ENCODE measurements at places on chromosomes 7 and 10. TPM values are rescaled to one million over a fixed set of nuclear protein-coding genes. Genes with fewer than 3 reads are reported as not detected.

DNA sequence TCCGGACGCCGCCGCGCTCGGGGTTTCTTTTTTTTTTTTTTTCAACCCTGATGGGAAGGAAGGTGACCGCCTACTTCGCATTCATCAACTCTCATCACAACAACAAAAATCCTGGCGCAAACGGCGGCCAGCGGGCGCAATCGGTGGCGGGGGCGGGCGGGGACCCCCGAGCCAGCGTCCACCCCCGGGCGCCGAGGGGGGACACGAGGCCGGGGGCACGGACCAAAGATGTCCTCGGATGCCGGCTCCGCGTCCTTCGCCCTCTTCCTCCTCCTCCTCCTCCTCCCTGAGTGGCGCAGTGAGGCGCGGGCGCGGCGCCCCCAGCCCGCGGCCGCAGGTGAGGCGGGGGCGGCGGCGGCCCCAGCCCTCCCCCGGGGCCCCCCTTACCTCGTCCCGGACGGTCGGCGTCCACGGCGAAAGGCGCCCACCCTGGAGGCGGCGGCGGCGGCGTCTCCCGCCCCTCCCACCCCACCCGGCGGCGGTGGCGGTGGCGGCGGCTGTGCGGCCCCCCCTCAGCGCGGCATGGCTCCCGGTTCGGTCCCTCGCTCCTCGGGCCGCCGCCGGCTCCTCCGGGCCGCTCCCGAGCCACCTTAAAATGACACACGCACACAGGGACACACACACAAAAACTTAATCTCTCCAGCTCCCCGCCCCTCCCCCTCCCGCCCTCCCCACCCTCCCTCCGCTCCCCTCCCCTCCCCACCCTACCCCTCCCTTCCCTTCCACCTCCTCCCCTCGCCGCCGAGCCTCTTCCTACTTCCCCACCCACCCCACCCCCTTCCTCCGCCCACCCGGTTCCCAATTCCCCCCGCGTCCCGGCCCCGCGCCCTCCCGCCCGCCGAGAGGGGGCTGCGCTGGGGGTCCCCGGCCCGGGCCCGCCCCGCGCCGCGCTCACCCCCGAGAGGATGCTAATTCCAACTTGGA lies at the start of gene CTBP2:
Gene CTBP2, minus strand, starts transcription at position 632 of the 924 bp plus-strand sequence.
- peak; percentile 82 for DNase-seq

- peak; percentile 28 for DNase-seq
These were observed 128.8 kb downstream of the PPP1R3A start for GRCh38 chr7:113790025-113790424.

GRCh38 chr10:126959906-126960685 lies 54.9 kb downstream of the DOCK1 start:
- DNase-seq, result no peak

- DNase-seq, result no peak
These were observed 11.7 kb upstream of the PRDX3 start for GRCh38 chr10:119190353-119190752.

DNA sequence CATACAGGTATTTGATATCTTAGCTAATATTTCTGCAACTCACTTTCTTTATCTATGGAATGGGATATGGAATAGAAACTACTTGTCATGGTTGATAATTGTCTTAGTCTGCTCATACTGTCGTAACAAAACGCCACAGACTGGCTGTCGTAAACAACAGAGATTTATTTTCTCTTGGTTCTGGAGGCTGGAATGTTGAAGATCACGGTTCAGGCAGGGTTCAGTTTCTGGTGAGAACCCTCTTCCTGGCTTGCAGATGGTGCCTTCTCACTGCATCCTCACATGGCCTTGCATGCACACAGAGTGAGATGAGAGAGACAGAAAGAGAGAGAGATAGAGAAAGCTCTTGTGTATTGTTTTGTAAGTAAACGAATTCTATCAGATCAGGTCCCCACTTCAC lies 332.7 kb upstream of the MAGI2 start:
- DNase-seq, result no peak

DNA sequence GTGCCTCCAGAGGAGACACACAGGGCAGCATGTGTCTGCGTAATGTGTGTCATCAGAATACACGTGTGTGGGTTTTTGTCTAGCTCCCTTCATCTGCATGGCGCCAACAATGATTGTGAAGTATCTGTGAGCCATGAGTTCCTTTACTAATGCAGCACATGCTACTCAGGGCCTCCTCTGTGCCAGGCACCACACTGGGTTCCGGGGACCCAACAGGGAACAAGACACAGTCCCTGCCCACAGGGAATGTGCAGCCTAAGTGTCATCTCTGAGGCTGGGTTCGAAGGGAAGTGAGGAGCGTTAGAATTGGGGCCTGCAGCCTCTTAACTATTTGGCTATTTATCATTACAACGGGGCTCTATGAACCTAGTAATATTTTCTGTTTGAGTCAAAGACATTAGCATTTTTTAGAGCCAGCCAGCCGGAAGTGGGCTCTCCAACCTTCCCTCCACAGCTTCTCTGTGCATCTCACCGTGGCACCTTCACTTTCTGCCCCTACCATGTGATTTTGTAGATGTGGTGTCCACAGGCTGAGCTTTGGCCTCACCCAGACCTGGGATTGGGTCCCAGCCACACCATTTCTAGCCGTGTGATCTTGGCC lies 43.9 kb upstream of the SRGN start:
- DNase-seq, result no peak

DNA sequence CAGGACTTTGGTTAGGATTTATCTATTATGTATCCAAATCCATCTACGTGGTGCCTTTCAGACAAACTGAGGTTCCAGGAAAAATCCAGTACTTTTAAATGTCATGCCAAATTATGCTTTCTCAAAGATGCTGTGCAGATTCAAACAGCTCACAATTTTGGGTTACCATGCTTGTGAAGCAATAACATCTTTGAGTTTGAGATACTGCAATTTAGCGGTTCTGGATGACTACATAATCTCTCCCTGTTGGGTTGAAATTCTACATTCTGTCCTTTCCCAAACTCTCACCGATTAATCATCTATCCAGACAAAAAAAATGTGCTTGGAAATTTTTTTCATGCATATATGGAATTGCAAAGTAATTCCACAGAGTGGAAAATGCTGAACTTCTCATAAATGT lies 3.5 kb downstream of the RHOBTB1 start:
- DNase-seq, result no peak

GRCh38 chr7:116809636-116810266 lies 52.6 kb upstream of the CAPZA2 start:
- DNase-seq, result no peak

- no peak for DNase-seq
These were observed 69.0 kb downstream of the CASD1 start for GRCh38 chr7:94578614-94579013.

GRCh38 chr7:27115221-27116026 lies 12.9 kb upstream of the HOXA2 start:
- DNase-seq, result no peak

GRCh38 chr10:91247360-91248111 lies 27.1 kb downstream of the PCGF5 start:
- no peak for DNase-seq

The BCCIP gene
- 61.2 TPM for polyA plus RNA-seq

The STEAP1B gene
- polyA plus RNA-seq, result 0.36 TPM

The WDFY4 gene
- polyA plus RNA-seq, result 0.57 TPM

Data from right cardiac atrium (tissue), 5 donors.